ENCODE measurements at places on chromosomes 16 and 17.
A peak's percentile ranks its signal among the peaks of the same experiment; 100 is the strongest.

- no peak for DNase-seq
These were observed 33.9 kb upstream of the CDRT4 start for GRCh38 chr17:15501282-15501681.

GRCh38 chr16:16857012-16857411, 478.1 kb downstream of the NPIPA7 start:
- DNase-seq: no peak

- no peak for DNase-seq
These were observed 6.6 kb upstream of the JUP start for GRCh38 chr17:41792845-41793783.

DNA sequence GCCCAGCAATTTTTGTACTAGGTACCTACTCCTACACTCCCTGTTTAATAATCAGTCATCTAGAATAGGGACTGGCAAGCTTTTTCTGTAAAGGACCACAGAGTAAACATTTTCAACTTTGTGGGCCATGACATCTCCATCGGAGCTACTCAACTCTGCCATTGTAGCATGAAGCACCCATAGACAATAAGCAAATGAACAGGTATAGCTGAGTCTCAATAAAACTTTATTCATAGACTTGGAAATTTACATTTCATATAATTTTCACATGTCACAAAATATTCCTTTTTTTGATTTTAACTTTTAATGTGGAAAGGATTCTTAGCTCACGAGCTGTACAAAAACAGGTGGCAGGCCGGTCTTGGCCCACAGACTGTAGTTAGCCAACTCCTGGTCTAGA, 345.8 kb downstream of the SOX9 start:
- no peak for DNase-seq

- peak; percentile 90 for DNase-seq
These were observed 27.7 kb upstream of the CLEC18B start for GRCh38 chr16:74448990-74449389.

DNA sequence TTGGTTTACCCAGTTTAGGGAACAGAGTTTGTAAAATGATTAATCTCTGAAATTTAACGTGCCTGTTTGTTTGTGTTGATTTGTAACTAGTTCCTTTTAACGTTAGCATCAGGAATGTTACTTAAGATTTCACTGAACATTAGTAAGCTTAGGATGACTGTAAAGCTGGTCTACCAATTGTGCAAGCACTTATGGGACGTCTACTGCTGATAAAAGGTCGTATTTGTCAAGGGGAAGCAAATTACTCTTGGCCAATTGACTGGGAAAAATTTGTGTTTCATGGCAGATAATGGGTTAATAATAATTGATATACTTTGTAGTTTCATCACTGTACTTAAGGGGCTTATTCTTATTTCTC, 11.8 kb downstream of the METTL9 start:
- DNase-seq: no peak

- peak; percentile 39 for DNase-seq
These were observed 65.4 kb downstream of the MRC2 start for GRCh38 chr17:62692721-62693431.

DNA sequence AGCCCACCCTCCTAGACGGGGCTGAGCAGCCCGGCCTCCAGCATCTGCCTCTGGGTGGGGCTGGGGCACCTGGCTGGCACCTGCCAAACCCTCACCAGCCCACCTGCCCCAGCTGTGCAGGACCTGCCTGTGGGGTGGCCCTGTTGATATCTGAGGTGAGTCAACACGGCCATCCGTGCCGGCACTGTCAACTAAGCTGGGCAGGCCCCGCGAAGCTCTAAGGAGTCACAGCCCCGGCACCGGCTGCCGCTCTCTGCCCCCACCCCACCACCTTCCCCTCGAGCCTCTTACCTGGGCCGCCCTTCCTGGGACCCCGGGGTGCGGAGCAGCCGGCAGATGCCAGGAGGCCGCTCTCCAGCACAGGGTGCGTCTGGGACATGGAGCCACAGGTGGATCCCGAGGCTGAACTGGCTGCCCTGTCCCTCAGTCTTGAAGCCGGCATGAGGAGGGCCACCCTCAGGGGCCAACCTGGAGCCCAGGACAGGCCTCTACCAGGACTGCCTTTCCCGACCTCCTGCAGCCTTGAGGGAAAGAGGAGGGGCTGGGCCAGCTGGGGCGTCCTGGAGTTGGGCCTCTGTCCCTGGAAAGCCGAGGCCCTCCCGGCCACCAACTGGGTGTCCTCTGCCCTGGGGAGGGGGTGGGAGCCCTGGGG, 515 bp downstream of the CBFA2T3 start:
- no peak for DNase-seq

DNA sequence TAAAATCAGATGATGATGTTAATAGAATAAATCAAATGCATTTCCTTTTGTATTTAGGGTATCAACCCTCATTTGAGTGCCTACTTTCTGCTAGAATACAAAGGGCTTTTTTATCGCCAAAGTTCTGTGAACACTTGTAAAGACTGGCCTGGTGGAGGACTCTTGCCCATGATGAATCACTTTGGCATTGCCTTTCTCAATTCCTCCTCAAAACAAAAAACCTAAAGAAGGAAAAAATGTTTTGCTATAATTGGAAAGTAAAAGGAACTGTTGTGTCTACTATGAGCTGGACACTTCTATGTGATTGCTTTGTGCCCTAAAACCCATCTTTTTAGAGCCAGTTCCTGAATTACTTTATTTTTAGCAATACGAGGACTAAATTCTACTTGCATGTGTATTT, 13.0 kb upstream of the DHRS11 start:
- DNase-seq: no peak

GRCh38 chr16:53829186-53829747, 125.3 kb downstream of the FTO start:
- DNase-seq: peak; percentile 57

- DNase-seq: no peak
These were observed 21.6 kb upstream of the SMPD3 start for GRCh38 chr16:68469796-68470460.

DNA sequence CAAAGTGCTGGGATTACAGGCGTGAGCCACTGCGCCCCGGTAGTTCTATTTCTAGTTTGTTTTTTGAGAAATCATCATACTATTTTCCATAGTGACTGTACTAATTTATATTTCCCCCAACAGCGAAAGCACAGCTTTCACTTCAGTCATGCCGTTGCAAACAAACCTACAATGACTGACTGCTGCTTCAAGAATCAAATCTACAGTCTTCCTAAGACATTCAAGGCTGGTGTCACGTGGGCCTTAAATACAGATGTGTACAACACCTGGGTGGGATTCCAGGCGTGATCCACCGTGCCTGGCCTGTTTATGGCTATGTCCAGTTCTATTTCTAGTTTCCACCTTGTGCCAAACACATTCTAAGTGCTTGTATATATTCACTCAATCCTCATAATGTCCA, 72.0 kb downstream of the ABCC6 start:
- no peak for DNase-seq

GRCh38 chr16:85304337-85304736, 192.1 kb upstream of the CIBAR2 start:
- DNase-seq: no peak
